Activated T-helper 9 cell treated with anti-CD3 and anti-CD28 coated beads, Interleukin-2, amount 50 U/mL, for 16 hours (primary cell): ENCODE measurements at places on chromosomes 3 and 15.

GRCh38 chr15:73244333-73244732 is 124.4 kb downstream of the HCN4 start:
- DNase-seq: no peak

DNA sequence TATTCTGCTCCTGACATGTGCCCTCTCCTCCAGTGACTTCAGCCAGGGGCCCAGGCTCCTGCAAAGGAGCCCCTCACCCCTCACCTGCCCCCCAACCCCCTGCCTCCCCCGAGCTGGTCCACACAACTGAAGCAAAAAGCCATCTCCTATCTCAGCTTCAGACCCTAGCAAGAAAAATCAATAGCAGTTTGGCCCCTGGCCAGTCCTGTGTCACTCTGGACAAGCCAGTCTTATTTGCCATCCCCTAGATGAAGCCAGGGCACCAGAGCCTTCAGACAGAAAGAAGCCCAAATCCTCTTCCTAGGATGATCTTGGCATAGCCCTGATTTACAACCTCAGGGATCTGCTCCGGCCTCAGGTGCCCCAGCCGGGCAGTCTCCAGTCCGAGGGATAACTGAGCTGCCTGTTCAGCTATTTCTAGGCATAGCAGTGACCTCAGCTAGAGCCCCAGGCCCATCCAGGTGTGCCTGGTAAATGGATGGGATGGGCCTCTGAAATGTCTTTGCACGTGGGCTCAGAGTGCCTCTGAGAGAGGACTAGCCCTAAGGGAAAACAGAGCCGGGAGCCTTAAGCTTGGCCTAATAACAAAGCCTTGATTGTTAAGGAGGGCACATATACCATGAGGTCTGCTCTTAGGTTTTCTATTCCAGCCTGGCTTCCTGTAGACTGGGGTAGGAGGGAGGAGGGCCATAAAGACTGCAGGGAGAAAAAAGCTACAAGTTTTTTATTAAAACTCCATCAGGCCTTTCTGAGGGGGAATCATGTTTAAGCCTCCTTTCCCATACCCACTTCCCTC is 242.0 kb downstream of the SHQ1 start:
- no peak for DNase-seq

DNA sequence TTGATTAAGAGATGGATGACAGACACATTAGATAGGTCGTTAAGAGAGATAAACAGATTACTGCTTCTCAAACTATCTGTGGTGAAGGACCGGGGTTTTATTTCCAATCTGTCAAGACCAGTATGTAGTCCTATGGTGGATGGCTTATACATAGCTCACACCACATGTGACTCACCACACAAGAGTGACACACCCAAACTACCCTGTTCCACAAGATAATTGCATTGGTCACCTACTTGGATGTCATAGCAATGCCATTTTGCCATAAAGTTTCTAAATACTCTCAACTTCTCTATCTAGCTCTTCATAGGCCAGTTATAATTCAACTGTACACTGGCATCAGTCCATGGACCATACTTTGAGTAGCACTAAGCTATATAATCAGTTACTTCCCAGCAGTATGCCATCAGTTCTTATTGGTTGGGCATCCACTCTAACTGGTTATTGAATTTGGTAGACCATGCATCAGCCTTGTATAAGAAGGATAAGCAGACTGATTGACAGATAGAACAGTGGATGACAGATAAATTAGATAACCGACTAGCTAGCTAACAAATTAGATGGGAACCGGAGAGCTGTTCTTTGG is 11.6 kb downstream of the WWTR1 start:
- no peak for DNase-seq

DNA sequence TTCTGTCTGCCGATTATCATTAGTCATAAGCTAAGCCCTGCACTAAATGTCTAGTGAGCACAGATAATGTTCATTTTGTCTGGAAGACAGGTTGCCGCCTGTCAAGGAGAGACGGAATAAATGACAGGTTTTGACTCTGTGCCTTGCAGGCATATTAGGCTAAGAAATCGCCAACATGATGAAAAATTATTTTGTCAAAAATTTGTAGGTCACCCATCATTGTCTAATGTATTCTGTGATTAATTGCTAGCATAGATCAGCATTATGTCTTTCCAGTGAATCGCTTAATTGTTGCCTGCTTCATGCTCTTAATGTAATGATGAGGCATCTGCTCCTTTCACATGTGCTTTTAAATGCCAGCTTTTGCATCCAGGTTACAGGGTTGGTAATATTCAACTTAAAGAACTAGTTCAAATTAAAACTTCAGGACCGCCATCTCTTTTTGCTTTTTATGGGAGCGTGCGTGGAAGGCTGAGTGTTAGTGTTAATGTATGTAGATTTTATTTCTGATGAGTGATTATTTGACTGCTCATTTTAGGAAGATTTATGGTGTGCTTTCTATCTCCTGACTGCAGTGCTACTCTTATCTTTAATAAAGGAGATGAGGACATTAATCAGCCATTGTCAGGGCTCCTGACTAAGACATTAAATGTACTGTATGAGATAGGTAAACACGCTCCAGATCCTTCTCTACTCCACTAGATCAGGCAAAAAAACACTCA is 120.8 kb upstream of the MEIS2 start:
- no peak for DNase-seq

DNA sequence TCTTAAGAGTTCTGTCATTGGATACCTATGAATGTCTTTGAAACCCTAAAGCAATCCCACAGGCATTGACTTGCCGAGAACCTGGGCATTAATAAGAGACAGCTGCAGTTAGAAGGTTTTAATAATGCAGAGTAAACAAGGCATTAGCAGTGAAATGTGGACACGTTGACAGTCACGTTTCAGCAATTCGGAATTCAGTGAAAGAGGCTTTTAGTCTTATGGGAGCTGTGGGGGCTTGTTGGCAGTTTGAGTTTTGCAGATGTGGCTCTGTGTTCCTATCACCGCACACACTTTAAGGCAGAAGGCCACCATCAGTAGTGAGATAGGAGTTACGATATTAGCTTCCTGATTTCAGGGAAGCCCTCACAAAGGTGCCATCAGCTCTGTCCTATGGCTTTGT is 145.2 kb upstream of the NUDT16 start:
- DNase-seq: no peak

- DNase-seq: no peak
Measured at GRCh38 chr15:66565141-66565641, 607 bp downstream of the LCTL start.

DNA sequence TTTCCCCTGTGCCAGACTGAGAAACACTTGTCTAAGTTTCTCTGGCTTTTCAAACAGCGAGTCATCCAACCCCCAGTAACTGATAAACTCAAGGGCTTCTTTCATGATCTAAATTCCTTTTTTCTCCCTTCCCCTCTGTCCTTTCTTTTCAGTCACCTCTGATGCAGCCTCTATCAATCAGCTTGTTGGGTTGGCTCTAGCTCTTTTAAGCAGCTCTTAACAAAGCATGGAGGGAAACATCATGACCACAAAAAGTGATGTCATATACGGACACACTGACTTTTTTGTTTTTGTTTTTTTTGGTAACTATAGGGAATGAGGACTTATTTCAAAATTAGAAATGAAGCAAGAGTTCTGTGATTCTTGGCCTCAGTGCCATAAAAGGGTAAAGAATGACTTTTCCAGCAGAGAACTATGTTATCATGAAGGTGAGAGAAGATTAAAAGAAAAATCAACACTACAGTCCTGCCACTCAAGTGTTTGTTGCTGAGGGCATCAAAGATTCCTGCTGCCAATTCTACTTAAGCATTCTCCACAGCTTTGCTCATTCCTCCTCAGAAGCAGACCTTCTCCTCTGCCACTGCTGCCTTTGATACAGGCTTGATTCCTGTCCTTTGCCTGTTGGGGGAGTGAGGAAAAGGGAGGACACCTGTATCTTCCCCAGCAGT is 457.0 kb upstream of the ONECUT1 start:
- DNase-seq: no peak

DNA sequence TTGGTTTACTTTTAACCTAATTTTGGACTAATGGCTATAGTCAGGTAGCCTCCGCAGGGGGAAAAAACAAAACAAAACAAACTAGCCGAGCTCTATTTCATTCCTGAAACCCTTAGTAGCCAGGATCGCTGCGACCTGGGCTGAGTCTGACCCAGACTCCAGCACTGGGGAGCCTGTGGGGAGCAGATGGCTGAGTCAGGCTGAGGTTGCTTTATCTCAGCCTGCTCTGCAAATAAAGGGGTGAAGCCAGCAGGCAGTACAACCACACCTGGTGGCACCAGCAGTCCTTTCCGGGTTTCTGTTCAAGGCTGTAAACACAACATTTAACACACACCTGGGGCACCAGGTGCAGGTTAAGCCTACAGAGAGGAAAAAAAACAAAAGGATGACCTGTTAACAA is 27.3 kb downstream of the ABHD2 start:
- DNase-seq: no peak
